ENCODE measurements at places on chromosomes 3 and 15.

DNA sequence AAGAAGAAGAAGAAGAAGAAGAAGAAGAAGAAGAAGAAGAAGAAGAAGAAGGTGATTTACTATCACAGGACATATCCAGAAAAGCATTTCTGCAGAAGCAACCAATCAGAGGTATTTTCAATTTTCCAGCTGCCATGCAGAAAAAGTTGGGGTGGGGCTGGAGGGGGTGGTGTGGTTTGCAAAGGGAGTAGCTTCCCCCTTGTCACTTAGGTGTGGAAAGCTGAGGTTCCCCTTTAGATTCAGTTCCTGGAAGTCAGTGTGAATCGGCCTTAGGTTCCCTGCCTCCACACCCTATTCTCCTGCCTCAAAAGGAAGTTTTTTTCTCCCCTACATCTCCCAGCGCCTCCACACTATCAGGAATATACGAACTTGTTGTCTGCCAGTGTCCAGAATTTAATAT is 276.7 kb upstream of the ARRDC4 start:
- DNase-seq, result no peak

GRCh38 chr3:134718726-134719125 is 67.9 kb upstream of the KY start:
- DNase-seq, result no peak

GRCh38 chr3:127735767-127736693 is 63.3 kb downstream of the ABTB1 start:
- no peak for DNase-seq

GRCh38 chr15:89367485-89368451 is 33.1 kb upstream of the POLG start:
- DNase-seq, result no peak

- no peak for DNase-seq
Observed at GRCh38 chr3:187896646-187897045, 151.4 kb upstream of the BCL6 start.
